ENCODE measurements at places on chromosomes 4 and X.
A peak's percentile ranks its signal among the peaks of the same experiment; 100 is the strongest.

GRCh38 chr4:4574792-4575191 lies 32.9 kb upstream of the STX18 start:
- DNase-seq = peak; percentile 96

GRCh38 chr4:121824171-121824527 lies 466 bp upstream of the CCNA2 start:
- no peak for DNase-seq

- DNase-seq = no peak
Measured at GRCh38 chr4:648579-649292, 23.4 kb downstream of the PDE6B start.

- DNase-seq = no peak
Measured at GRCh38 chrX:111695297-111695880, 14.4 kb downstream of the ALG13 start.

GRCh38 chr4:39178706-39179105 lies 3.6 kb upstream of the WDR19 start:
- DNase-seq = no peak

DNA sequence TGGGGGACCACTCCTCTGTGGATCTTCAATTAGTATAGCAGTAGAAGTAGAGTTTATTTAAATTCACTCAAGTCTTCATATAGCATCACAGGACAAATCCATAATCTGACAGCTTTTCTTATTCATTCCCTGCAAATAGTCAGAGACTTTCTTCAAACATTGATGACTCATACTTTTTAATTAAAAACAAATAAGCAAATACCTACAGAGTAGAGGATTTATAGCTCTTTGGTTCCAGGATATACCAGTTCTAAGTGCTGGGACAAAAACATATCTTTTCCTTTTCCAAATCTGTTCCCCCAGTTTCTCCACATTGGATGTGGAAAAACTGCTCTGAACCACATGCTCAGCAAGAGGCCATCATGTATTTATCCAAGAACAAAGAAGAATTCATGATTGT lies 24.1 kb downstream of the EMCN start:
- no peak for DNase-seq

DNA sequence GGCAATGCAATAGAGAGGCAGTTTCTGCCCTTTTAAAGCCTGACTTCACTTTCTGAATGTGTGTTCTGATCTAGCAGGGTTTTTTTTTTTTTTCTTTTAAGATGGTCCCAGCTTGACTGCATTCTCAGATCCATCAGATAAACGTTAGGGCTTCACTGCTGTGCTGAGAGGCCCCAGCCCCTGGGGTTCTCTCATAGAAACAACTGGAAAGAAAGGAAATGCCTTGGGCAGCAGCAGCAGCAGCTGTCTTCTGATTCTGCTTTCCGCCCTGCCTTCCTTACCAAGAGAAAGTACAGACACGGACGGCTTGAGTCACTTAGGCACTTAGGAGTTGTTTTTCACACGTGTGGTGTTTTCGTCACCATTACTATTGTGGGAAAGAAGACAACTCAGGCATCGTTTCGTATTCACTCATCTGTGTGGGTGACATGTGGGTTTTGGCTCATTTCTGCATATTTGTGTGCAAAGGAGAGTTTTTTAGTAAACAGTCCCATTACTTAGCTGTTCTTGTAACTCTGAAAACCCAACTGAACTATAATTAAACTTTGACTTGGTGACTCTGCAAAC lies 172.0 kb downstream of the PTTG2 start:
- peak; percentile 99 for DNase-seq

GRCh38 chr4:8019396-8020365 lies 80.0 kb upstream of the AFAP1 start:
- DNase-seq = no peak

GRCh38 chr4:124722071-124722470 lies 9.5 kb upstream of the ANKRD50 start:
- peak; percentile 50 for DNase-seq

GRCh38 chr4:159884989-159885388 lies 782.1 kb downstream of the RAPGEF2 start:
- DNase-seq = no peak

DNA sequence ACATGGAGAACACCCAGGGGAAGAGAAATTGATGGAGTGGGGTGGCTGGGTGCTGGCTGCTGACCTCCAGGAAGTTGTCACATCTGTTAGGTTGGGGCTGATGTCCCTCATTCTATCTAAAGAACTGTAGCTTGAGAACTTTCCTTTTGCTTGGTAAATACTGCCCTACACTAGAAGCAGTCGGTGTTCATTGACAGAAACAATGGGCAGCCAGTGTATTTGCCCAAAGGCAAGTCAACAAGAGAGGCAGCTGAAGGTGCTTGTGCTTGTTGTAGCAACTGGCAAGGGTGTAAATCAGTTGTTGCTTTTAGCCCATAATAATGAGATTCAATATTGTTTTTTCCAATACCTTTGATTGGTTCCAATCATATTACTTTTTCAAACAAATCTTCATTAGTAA lies 956 bp downstream of the TMEM154 start:
- DNase-seq = no peak

- no peak for DNase-seq
Measured at GRCh38 chr4:139028191-139028661, 12.6 kb downstream of the NOCT start.

GRCh38 chrX:31969714-31970113 lies 897.9 kb upstream of the FTHL17 start:
- no peak for DNase-seq

- DNase-seq = peak; percentile 28
Measured at GRCh38 chr4:86497131-86497530, 97.0 kb upstream of the PTPN13 start.

GRCh38 chr4:83074086-83074704 lies 39.2 kb downstream of the COPS4 start:
- peak; percentile 93 for DNase-seq

GRCh38 chrX:42248226-42248625 lies 324.9 kb upstream of the CASK start:
- peak; percentile 5 for DNase-seq

GRCh38 chr4:81555489-81555888 lies 83.8 kb upstream of the RASGEF1B start:
- no peak for DNase-seq

GRCh38 chrX:50858548-50858947 lies 44.6 kb upstream of the SHROOM4 start:
- DNase-seq = no peak

- DNase-seq = no peak
Measured at GRCh38 chr4:13541720-13542576, 2.4 kb downstream of the NKX3-2 start.

DNA sequence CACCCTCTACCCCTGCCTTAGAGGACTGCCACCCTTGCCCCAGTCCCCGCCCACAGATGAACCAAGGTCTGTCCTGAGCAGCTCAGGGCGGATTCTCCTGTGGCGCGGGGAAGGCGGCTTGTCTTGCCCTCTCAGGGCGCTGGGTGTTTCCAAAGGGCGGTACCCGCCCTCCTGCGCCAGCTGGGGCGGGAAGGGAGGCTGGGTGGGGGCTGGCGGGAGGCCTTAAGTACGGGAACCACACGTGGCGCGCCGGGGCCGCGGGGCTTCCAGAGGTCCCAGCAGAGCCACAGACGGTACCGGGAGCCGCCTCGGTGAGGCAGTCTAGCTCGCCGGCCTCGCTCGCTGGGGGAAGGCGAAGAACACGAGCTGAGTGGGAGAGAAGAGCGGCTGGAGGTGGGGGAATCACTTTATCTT lies 361.1 kb downstream of the MID1IP1 start:
- DNase-seq = no peak

GRCh38 chr4:109665783-109666485 lies 37.3 kb downstream of the CASP6 start:
- DNase-seq = no peak

DNA sequence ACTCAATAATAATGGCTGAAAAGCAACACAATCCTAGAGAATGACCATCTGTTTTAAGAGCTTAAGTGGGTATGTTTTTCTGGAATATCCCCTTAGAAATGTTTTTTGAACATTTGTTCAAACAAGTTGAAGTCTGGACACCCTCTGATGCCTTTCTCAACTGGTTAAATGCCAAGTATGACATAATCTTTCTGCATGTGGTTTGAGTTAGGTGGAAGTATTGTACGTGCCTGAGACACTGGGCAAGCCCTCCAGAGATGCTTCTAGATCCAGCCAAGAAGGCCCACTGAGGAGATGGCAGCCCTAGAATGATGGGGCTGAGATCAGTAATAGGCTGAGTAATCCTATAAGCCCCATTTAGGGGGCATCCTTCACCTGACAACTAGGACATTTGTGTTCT lies 493.1 kb downstream of the MAGEE1 start:
- DNase-seq = no peak

DNA sequence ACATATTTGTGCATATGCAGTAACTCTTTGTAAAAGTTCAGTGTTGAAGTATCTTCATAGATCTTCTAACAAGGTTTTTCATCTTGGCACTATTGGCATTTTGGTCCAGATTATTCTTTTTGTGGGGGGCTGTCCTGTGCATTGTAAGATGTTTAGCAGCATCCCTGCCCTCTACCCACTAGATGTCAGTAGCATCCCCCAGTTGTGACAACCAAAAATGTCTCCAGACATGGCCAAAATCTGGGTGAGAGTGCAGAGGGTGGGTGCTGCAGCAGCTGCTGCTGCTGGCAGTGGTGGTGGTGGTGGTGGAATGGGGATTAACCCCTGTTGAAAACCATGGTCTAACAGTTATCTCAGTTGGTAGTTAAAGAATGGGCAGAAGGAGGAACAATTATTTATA lies 370.0 kb downstream of the GPAT3 start:
- no peak for DNase-seq

DNA sequence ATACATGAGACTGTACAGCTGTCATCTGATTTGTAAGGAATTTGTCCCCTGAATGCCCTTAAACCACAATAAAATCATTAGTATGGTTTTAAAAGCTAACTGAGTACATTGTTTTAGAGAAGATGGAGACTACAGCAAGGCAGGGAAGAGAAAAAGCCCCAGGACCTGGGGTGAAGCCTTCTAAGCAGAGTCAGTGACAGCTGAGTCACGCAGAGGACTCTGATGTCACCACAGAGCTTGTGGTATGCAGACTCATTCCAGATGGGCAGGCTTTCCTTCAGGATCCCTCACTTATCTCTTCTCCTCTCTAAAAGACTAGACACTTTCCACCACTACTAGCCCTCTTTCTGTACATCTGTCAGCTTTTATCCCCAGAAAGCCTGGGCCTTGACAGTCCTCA lies 97.1 kb upstream of the ATOH1 start:
- no peak for DNase-seq

DNA sequence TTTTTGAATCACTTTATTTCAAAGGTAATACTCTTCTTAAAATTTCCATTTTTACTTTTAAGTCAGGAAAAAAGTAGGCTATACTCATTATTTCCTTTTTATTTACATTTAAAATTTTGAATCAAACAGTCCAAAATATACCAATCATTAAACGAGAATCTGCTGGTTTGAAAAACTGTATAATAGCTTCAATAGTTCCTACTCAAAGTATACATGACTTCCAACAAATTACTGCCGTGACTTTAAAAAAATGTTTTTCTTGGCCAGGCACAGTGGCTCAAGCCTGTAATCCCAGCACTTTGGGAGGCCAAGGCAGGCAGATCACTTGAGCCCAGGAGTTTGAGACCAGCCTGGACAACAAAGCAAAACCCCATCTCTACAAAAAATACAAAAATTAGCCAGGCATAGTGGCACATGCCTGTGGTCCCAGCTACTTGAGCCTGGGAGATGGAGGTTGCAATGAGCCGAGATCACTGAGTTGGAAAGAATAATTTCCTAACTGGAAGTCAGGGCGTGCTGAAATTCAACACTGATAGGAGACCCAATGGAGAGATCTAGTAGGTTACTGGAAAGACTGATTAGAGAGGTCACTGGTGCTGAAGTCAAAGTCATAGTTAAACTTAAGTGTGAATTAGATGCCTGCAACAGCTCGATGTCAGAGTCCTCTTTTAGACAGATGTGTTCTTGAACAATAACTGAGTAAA lies 9.0 kb downstream of the KLHL8 start:
- peak; percentile 18 for DNase-seq

GRCh38 chr4:86909546-86910295 lies 17.5 kb upstream of the C4orf36 start:
- no peak for DNase-seq

DNA sequence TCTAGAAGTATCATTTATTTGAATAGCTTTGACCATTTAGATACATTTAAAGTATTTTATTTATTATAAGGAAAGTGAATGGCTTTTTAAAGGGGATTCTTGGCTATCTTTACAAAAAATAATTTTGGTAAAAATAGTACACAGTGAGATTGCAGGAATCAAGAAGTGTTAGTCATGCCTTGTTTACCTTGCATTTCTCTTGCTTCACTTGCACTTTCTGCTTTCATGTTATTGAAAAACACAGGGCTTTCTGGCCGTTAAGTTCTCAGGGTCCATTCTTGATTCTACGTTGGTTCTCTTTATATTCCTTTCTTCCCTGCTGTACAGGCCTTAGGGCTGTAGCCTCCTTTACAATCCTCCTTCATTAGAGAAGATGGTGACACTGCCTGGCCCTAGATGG lies 21.8 kb upstream of the SEC24D start:
- DNase-seq = no peak

- DNase-seq = peak; percentile 13
Measured at GRCh38 chrX:134244043-134244442, 7.1 kb downstream of the CCDC160 start.

DNA sequence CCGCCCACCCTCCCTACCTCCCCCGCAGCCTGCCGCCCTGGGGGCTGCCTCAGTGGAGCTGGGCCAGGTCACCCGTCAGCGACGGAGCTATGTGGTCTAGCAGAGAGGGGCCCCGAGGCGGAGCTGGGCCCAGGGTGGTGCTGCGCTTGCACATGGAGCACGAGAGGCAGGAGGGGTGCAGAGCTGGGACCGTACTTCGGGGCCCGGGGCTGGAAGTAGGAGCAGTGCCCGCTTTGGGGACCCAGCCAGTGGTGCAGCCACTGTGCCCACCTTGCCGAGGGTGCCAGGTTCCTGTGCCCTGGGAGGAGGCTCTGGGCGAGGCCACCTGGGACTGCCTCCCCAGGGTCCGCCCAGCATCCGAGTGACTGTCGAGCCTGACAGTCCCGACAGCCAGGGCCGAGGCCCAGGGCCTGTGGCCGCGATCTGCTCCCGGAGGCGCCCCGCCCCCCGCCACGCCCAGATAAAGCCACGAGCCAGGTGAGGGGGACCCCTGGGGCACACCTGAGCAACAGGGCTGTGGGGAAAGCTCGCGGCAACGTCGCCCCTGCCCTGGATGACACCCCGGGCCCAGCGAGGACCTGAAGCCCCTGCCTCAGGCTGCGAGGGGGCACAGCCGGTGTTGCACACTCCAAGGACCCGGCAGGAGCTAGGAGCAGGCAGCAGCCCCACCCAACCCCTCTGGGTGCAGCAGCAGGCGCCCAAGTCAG lies 117.5 kb downstream of the DNAAF6 start:
- DNase-seq = no peak

DNA sequence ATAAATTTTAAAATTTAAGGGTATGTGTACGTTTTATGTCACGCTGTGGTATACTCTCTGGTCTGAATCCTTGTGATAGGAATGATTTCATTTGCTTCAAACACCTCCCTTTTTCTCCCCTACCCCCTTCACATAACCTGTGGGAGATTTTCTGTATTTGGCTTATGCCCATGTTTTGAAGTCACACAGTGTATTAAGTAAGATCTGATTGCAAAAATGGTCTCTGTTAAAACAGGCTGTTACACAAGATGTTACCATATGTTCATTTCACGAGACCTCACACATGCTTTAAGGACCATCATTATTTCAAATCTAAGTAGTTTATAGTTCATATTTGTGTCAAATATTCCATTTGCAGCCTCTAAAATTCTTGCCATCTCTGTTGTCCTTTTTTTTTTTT lies 63.5 kb downstream of the TMEM131L start:
- peak; percentile 47 for DNase-seq

GRCh38 chr4:147839663-147840062 lies 107.8 kb downstream of the ARHGAP10 start:
- DNase-seq = no peak

- DNase-seq = peak; percentile 7
Measured at GRCh38 chrX:105876658-105877057, 54.3 kb downstream of the NRK start.
